ENCODE measurements at places on chromosomes 16 and 17. TPM values are rescaled to one million over a fixed set of nuclear protein-coding genes. Genes with fewer than 3 reads are reported as not detected.

Gene CDH13
- total RNA-seq = 13.6 TPM

Gene TERB1
- not detected for total RNA-seq

Gene SMIM36
- not detected for total RNA-seq

Gene COL1A1
- 72.6 TPM for total RNA-seq

Gene FN3K
- 10.0 TPM for total RNA-seq

Gene TMEM92
- 0.16 TPM for total RNA-seq

Gene MYH8
- total RNA-seq = not detected

Gene LRRC36
- 0.27 TPM for total RNA-seq

Gene KAT7
- total RNA-seq = 50.7 TPM

- ATAC-seq = no peak
These were observed 44.7 kb downstream of the HS3ST3A1 start for GRCh38 chr17:13557077-13557476.

DNA sequence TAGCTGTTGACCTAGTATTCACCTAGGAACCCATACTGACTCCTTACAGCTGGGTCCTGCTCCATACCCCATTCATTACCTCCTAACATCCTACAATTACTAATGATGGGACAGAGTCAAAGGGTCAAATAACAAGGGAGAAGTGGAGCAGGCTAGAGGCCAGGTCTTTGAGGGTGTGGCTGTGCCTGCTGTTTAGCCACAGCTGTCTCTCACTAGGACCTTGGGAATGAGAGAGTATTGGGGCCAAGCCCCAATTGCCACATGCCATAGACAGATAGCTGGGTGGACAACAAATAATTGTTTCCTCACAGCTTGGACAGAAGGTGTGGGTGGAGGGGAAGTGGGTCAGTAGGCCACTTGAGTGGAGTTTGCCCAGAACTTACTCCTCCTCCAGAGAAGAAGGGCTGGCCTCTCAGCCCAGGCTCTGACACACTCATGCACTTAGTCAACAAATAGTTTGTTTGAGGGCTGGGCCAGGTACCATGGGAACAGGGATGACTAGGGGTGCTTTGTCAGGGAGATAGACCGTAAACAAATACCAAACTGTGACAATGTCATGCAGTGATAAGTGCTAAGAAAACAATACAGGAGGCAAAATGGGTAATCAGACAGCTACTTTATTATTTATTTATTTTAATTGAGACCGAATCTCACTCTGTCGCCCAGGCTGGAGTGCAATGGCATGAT lies 10.2 kb upstream of the CENPT start:
- peak; percentile 94 for ATAC-seq

DNA sequence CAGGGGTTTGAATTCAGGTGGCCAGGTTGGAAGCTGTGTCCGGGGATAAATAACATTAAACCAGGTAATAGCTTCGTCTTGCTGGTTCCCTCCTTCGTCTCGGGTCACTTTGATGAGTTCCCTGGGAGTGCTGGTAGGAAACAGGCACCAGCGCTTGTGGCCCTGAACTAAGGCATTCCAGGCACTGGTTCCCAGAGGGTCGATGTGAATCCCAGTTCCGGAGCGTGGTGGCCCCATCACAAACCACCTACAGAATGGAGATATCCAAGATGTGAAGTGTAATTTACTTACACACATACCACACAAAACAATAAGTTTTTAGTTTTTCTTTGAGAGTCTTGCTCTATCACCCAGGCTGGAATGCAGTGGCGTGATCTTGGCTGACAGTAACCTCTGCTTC lies 2.6 kb downstream of the JMJD6 start:
- no peak for ATAC-seq

- no peak for ATAC-seq
These were observed 17.3 kb downstream of the COTL1 start for GRCh38 chr16:84600343-84601229.

DNA sequence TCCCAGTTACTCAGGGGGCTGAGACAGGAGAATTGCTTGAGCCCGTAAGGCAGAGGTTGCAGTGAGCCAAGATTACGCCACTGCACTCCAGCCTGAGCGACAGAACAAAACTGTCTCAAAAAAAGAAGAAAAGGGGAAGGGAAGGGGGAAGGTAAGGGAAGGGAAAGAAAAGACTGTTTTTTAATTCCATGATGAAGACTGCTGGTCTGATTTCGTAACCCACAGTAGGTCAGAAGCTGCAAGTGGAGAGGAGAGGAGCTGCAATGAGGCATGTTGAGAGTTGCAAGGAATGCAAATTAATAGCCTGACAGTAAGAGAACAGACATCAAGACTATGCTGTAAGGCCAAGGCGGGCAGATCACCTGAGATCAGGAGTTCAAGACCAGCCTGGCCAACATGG lies 33.3 kb downstream of the HELZ start:
- no peak for ATAC-seq

DNA sequence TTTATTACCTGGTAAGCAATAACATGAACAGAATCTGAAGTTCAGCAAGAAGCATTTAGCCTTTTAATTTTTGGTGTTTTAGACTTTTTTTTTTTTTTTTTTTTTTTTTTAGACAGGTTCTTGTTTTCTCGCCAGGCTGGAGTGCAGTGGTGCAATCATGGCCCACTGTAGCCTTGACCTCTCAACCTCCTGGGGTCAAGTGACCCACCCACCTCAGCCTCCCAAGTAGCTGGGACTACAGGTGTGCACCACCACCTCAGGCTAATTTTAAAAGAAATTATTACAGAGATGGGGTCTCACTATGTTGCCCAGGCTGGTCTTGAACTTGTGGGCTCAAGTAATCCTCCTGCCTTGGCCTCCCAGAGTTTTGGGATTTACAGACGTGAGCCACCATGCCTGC lies 173.0 kb upstream of the RBL2 start:
- ATAC-seq = no peak

- ATAC-seq = no peak
These were observed 29.2 kb downstream of the SLFN11 start for GRCh38 chr17:35344262-35344661.

DNA sequence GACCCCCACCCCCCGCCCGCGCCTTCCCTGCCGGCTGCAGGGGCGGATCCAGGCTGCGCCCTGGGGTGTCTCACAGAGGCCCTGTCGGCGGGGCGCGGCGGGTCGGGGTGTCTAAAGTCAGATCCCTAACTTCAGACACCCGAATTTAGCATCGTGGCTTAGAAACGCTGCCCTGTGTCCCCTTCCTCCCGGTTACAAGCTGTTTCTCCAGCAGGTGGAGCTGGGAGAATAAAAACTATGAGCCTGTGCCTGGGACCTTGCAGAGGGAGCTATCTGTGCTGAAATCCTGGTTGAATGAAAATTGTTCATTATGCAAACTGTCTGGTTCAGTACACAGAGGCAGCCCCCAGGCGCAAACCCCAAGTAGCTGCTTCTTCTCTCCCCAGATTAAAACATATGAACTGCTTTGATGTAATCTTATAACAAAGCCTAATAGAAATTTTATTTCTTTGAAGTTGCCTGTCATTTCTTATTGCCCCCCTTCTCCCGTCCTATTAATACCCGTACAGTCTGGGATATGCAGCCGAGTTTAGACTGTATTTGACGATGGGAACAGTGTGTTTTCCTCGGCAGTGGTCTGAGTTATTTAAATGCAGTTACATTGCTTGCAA lies 79.0 kb downstream of the RPA1 start:
- peak; percentile 84 for ATAC-seq

GRCh38 chr16:3945751-3946603 lies 65.5 kb upstream of the CREBBP start:
- peak; percentile 62 for ATAC-seq

GRCh38 chr17:13883659-13884058 lies 185.6 kb upstream of the COX10 start:
- ATAC-seq = no peak

- no peak for ATAC-seq
These were observed 9.2 kb downstream of the KRT33B start for GRCh38 chr17:41360296-41360995.

DNA sequence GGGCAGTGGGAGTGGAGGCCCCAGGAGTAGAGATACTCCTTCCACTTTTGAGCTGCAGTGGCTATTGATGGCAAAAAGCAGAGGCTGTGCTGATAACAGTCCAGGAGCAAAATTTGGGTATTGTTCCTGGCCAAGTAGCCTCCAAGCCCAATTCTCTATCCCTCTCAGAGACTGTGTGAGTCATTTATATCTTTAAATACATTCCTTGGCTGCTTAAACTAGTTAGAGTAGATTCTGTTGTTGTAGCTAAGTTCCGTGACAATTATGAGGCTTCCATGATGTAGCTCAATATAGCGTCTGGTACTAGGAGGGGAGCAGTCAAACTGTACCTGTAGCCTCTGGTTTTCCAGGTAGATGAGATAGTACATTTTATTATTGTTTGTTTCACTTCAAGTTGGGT lies 19.9 kb upstream of the UBE2G1 start:
- no peak for ATAC-seq

DNA sequence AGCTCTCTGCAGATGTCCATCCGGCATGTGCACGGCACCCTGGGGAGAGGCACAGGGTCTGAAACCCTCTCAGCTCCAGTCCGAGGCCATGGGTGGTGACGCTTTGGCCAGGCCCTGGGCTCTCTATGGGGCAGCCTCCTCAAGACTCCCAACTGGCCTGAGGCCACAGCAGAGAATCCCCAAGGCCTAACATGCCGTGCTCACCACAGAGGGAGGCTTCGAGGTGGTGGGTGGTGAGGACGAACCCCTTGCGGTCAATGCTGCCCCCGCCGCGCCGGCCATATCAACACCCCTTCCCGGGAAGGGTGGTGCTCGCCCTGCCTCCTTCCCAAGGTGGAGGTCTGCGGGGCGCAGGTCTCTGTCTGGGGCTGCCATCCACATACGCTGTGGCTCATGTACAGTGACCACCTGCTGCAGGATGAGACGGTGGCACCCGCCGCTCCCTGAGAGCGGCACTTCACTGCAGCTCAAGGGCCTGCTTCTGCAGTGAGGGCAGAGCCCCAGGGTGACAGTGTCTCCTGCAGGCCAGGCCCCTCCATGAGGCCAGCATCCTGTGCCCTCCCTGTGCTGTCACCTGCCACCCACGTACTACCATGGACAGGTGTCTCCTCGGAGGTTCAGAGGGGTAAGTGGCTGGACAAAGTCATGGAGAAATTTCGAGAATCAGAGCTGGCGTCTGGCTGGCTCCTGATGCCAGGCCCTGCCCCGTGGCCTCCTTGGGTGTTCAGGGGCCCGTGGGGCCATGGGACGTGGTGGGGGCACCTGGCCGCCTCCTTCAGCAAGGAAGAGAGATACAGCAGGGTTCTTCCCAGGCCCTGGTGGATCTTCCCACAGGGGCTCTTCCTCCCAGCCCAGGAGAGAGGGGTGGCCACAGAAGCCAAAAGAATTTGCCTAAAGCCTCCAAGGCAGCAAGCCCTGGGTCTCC lies 54.6 kb upstream of the ACSF3 start:
- ATAC-seq = no peak

- no peak for ATAC-seq
These were observed 57.6 kb downstream of the PRMT7 start for GRCh38 chr16:68368301-68368888.

- ATAC-seq = no peak
These were observed 959 bp downstream of the SSH2 start for GRCh38 chr17:29929006-29929532.

GRCh38 chr17:7425756-7426155 lies 340 bp downstream of the SPEM2 start:
- no peak for ATAC-seq

DNA sequence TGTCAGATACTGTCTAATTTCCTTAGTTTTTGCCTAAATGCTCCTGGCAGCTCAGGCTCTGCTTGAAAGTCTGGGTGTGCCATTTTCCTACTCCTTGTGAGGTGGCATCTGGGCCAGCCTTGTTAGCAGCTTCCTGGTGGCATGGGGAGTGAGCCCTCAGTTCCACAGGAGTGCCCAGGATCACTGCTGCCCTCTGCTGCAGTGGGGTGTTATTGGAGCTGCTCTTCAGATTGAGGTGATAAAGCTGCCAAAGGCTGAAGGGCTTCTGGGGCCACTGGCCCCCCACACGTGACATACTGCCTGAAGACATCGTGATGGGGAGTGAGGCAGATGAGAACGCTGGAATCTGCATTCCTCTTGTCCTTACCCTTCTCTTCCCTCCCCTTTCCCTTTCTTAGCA lies 27.4 kb downstream of the CEP95 start:
- no peak for ATAC-seq

- no peak for ATAC-seq
These were observed 136.0 kb upstream of the WSB1 start for GRCh38 chr17:27157898-27158297.

DNA sequence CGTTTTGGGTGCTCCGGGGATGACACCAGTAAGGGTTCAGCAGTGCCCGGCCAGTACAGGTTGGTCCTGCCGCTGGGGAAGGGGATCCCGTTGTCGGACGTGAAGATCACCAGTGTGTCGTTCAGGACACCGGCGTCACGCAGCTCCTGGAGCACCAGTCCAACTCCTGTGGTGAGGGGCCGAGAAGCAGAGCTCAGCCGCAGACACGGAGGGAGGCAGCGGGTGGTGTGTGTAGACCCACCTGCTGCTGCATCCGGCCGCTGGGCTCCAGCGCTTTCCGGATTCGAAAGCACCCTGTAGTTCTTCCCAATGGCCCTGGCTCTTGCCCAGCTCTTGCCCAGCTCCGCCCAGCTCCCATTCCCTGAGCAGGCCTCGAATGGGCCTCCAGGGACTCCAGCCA lies 8.0 kb downstream of the SGSH start:
- no peak for ATAC-seq
